ENCODE measurements at places on chromosomes 7 and 10. TPM values are rescaled to one million over a fixed set of nuclear protein-coding genes. Genes with fewer than 3 reads are reported as not detected.

The DPYSL4 gene
- 0.62 TPM for polyA plus RNA-seq

The HOXA4 gene
- polyA plus RNA-seq = 2.3 TPM

The FKBP9 gene
- 63.3 TPM for polyA plus RNA-seq

The PNLIPRP2 gene
- not detected for polyA plus RNA-seq

The PKD1L1 gene
- 0.03 TPM for polyA plus RNA-seq

The NAT16 gene
- polyA plus RNA-seq = not detected

The GJD4 gene
- polyA plus RNA-seq = not detected

The GRM8 gene
- polyA plus RNA-seq = not detected

The AQP1 gene
- 0.09 TPM for polyA plus RNA-seq

The ZFAND2A gene
- polyA plus RNA-seq = 22.9 TPM

The RARRES2 gene
- not detected for polyA plus RNA-seq

The SPDYE16 gene
- not detected for polyA plus RNA-seq

The FASTK gene
- 71.5 TPM for polyA plus RNA-seq

The TSPAN13 gene
- polyA plus RNA-seq = 25.7 TPM

The ACHE gene
- polyA plus RNA-seq = 0.13 TPM

The CTAGE6 gene
- not detected for polyA plus RNA-seq

The RNF148 gene
- not detected for polyA plus RNA-seq

The LRRC61 gene
- polyA plus RNA-seq = 10.0 TPM

The CDNF gene
- 0.39 TPM for polyA plus RNA-seq

The FAM25G gene
- polyA plus RNA-seq = 0.36 TPM

The TDRD1 gene
- polyA plus RNA-seq = 0.03 TPM

The VOPP1 gene
- polyA plus RNA-seq = 64.8 TPM

The ASB15 gene
- not detected for polyA plus RNA-seq

The GRID1 gene
- not detected for polyA plus RNA-seq

The TRIL gene
- 0.01 TPM for polyA plus RNA-seq

The MRPL43 gene
- 107 TPM for polyA plus RNA-seq
